ENCODE measurements at places on chromosomes 5 and 9.

GRCh38 chr5:173662581-173663351 lies 46.3 kb upstream of the BOD1 start:
- DNase-seq: no peak

- DNase-seq: peak; percentile 29
These were observed 9.3 kb downstream of the OBP2B start for GRCh38 chr9:133199648-133200321.

GRCh38 chr5:116084287-116084691 lies 536 bp upstream of the COMMD10 start:
- DNase-seq: peak; percentile 25

- no peak for DNase-seq
These were observed 430.4 kb downstream of the CAAP1 start for GRCh38 chr9:26462213-26462612.

GRCh38 chr5:1930501-1930879 lies 47.8 kb upstream of the IRX4 start:
- no peak for DNase-seq

DNA sequence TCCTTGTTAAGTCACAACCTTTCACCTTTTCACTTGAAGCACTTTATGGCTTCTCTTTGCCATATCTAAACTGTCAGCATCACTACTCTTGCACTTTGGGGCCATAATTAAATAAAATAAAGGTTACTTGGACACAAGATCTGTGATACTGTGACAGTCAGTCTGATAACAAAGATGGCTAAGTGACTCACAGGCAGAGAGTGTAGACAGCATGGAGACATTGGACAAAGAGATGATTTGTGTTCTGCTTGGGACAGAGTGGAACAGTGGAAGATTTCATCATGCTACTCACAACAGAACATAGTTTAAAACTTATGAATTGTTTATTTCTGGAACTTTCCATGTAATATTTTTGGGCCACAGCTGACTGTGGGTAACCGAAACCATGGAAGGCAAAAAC lies 81.7 kb upstream of the SMC5 start:
- DNase-seq: no peak

GRCh38 chr9:20353524-20353923 lies 268.8 kb downstream of the MLLT3 start:
- no peak for DNase-seq

DNA sequence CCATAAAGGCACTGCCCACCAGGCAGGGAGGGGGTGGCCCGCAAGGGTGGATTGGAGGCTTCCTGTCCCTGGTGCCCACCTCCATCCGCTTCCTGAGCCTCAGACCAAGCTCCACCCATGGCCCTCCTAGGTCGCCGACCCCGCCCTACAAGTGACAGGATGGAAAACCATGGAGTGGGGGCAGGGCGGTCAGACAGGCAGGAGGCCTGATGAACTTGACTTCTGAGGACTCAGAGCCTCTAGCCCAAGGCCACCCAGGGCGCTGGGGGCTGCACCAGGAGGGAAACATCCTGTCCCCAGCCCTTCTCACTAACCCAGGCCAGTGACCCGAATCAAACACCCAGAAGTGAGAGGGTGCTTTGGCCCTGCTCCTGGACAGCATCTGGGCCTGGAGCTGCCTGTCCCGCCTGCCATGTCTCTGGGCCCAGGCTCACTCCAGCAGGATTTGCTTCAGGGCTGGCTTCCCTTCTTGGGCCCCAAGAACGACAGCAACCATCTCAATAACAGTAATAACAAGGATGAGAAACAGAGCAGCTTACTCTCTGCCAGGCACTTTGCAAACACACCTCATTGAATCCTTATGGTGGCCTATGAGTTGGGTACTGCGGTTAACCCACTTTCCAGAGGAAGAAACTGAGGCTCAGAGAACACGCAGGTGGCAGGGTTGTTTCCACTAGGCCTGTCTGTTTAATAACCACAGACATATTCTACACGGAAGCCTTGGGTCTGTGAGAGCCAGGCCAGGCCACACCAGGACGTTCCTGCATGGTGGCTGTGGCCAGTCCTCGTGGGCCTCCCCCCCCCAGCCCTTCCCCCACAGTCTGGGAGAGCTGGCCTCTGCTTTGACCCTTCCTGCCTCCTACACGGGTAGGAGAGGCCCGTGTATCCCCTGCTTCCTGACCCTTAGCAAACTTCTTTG lies 4.4 kb upstream of the ST6GALNAC6 start:
- DNase-seq: peak; percentile 87

- no peak for DNase-seq
These were observed 145.7 kb upstream of the ARRDC3 start for GRCh38 chr5:91528831-91529230.

- DNase-seq: no peak
These were observed 71.8 kb upstream of the NIPAL4 start for GRCh38 chr5:157388111-157388710.

- DNase-seq: peak; percentile 28
These were observed 402 bp downstream of the BRD8 start for GRCh38 chr5:138177941-138178515.

DNA sequence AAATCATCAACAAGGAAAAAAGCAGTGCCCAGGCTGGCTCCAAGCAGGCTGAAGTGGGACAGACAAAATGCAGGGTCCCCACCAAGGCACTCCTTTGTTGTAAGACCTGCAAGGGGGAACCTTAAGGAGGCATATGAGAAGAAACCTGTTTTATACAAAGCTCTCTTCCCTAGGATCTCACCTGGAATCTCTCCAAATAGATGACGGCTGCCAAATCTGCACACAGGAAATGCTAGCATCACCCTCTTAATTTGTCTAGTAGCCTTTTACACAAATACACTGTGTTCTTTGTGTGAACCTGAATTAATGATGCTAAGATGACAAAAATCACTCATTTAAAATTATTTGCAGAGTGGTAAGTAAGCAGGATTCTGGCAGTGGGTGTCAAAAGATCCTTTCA lies 280.2 kb downstream of the SPOCK1 start:
- DNase-seq: no peak

DNA sequence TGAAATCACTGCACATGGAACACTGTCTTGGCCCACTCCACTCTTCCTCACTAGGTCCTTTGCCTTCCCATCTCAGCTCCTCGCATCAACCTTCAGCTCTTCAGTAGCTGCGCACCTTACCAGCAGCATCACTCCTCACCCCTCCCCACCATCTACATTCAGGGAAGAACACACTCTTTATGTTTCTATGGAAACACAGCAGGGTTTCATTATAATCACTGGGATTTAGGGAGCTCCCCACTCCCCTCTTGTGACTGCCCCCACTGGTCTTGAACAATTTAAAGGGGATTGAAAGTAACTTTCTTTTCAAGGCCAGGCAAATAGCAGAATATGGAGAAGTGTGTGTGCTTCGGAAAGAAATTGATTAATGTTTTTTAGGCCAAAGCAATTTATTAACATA lies 111.2 kb downstream of the INSYN2B start:
- DNase-seq: no peak

GRCh38 chr9:124602204-124602603 lies 95.0 kb upstream of the NR5A1 start:
- DNase-seq: no peak

DNA sequence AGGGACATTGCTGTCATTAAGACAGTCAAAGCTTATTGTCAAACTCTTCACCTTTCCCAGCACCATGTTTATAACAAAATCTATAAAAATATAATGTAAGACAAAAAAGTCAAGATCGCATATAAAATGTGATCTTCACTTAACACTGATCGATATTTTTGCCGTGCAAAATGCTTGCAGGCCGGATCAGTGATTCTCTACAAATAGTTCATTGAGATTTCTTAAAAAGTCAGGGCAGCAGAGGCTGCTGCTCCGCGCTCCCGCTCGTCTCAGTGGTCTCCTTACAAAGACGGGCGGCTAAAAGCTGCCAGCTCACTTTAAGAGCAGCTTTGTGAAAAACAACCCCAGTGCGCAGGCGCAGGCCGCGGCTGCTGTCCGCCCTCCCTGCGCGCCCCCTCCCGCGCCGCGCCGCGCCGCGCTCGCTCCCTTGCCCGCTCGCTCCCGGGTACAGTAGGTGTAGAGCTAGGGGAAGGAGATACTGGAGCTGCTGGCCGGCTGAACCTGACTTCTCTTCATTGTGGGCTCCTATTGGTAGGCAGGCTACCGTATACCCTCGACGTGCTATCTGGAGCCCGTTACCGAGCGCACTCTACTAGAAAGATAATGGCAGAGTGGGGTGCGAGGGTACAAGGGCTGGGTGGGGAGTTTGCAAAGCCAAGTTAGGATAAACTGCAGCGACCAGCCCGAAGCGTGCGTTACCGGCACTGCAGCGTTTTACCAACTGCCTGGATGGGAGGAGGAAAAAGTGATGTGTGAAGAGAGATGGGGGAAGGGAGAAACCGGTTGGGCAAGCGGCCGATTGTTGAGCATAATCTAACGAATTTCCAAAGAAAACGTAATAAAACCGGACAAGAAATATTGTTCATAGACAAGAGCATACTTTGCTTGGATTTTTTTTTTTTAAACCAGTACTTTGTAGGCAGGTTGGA lies at the start of gene ARRDC3:
ARRDC3 (minus strand) TSS at position 291 of the 929 bp plus-strand sequence; CDS start at position 66, 225 bp downstream.
- DNase-seq: peak; percentile 98

- no peak for DNase-seq
These were observed 281.1 kb downstream of the DOCK8 start for GRCh38 chr9:495739-496138.

GRCh38 chr5:128378196-128378595 lies 159.8 kb downstream of the FBN2 start:
- DNase-seq: no peak

GRCh38 chr9:126228781-126229444 lies 97.7 kb upstream of the MVB12B start:
- peak; percentile 70 for DNase-seq

DNA sequence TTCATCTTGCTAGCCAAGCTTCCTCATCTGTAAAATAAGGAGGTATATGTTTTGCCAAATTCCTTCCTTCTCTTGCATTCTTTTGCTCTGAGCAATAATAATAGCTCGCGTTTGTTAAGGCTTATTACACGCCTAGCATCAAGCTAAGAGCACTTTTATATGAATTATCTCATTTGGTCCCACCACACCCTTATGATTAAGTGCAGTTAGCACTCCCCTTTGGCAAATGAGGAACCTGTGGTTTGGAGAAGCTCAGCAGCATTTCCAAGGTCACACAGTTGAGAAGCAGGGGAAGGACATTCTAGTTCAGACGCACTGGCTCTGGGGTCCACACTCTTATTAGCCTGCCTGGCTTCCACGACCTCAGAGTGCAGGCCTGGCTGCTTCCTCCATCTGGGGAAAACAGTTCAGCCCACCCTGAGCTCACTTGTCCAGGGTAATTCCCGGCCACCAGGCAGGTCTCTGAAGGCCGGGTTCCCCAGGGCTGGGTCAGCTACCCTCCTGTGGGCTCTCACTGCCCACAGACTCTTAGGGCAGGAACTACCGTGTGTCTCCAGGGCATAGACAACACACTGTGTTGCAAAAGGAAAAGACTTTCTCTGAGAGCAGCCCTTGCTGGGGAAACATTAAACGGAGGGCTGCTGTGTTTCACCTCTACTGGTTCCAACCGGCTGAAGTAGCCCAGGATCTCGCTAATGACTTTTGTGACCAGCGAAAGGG lies 9.9 kb upstream of the FBP1 start:
- DNase-seq: no peak

GRCh38 chr5:65986050-65986451 lies 59.7 kb downstream of the ERBIN start:
- DNase-seq: no peak

DNA sequence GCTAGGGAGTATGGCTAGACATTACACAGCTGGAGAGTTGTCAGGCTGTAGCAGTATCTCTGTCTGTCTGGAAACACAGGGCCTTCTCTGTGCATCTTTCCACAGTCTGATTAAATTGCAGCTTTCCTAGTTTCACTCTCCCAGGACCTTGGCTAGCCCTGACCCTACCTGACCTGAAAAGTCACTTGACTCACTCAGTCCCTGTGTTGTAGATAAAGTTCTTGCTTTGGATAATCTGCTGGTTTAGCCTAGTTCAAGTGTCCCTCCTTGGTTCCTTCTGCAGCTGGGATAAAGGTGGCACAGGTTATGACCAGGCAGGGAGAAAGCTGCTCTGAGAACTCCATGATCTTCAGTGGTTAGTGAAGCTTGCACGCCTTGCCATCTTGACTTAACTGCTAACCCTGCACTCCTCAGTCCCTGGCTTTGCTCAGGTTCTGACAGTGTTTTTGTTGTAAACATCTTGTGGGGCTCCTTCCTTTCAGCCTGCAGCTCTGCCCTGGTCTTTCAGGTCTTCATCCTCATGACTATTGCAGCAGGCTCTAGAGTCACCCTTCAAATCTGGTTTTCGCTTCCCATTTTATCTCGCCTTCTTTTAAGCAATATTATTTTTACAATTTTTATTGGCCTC lies 101.0 kb downstream of the PIP5K1B start:
- DNase-seq: no peak
